ENCODE measurements at places on chromosomes 7 and 10. TPM values are rescaled to one million over a fixed set of nuclear protein-coding genes. Genes with fewer than 3 reads are reported as not detected.

ABCC2 gene
- 0.72 TPM for total RNA-seq

MYO1G gene
- 6.5 TPM for total RNA-seq

ALOX5 gene
- 19.3 TPM for total RNA-seq

CTNNA3 gene
- total RNA-seq: 32.7 TPM

UMAD1 gene
- 13.7 TPM for total RNA-seq

C10orf90 gene
- total RNA-seq: 3.6 TPM

CACUL1 gene
- total RNA-seq: 38.8 TPM

GRCh38 chr7:100211342-100211780 lies 8.4 kb upstream of the PVRIG start:
- DNase-seq: no peak

- DNase-seq: no peak
Measured at GRCh38 chr10:63677001-63677400, 155.8 kb downstream of the REEP3 start.

- DNase-seq: no peak
Measured at GRCh38 chr10:69838853-69839252, 37.1 kb downstream of the COL13A1 start.

GRCh38 chr10:74194999-74195398 lies 44.0 kb downstream of the ADK start:
- DNase-seq: peak; percentile 71

- DNase-seq: no peak
Measured at GRCh38 chr7:139431459-139431858, 52.0 kb downstream of the KLRG2 start.

DNA sequence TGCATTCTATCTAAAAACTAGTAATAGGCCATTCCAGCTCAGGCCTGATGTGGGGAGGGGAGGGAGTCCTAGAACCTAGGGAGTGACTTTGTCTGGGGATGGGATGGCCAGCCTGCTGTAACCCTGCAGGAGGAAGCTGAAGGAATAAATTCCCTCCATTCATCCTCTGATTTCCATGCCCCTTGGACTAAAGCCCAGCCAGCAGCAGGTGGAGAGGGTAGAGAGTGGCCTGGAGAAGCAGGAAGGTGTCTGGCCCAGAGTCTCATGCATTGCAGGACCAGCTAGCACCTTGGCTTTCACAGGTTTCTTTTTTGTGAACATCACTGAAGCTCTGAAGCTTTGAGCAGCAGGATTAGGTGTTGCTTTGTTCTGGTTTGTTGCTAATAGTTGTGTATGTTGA lies 32.8 kb upstream of the CDH23 start:
- DNase-seq: no peak

GRCh38 chr10:15223174-15223573 lies 54.7 kb upstream of the NMT2 start:
- no peak for DNase-seq

- DNase-seq: no peak
Measured at GRCh38 chr7:158530800-158531609, 56.6 kb downstream of the PTPRN2 start.

GRCh38 chr7:17501441-17502212 lies 203.2 kb downstream of the AHR start:
- DNase-seq: no peak

GRCh38 chr7:77351539-77352004 lies 64.6 kb downstream of the GSAP start:
- DNase-seq: no peak

GRCh38 chr7:127820732-127821085 lies 168.7 kb downstream of the SND1 start:
- DNase-seq: peak; percentile 82

DNA sequence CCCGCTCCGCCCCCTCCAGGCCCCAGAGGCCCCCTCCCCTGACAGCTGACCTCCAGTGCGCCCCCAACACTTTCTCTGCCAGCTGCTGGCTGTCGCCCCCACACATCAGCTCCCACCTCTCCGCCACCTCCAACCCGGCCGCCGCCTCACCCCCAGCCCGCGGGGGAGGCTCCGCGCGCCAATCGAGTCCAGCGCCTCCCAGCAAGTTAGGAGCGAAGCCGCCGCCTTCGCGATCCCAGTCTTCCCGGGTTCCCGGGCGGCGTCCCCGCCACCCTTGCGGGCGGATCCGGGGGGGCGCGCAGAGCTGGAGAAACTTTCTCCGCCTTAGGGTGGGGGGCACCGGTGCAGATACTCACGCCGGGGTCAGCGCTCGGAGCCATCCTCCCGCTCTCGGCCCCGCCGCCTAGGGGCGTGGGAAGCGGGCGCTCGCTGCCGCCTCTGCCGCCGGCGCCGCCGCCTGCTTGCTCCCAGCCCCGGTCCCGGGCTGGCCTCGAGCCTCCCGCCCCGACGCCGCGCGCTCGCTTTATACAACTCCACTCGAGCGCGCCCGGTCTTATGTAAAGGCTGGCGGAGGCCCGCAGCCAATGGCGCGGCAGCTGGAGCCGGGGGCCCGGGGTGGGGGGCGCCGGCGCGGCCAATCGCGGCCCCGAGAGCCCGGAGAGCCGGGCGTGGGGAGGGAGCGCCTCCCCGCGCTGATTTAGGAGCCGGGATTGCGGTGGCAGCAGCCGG lies at the start of gene CRTAC1:
Gene CRTAC1 (minus strand): TSS at position 529 of the 729 bp plus-strand sequence. CDS start 149 bp downstream, at position 380.
- DNase-seq: peak; percentile 72

GRCh38 chr7:17132726-17133125 lies 165.7 kb upstream of the AHR start:
- no peak for DNase-seq

DNA sequence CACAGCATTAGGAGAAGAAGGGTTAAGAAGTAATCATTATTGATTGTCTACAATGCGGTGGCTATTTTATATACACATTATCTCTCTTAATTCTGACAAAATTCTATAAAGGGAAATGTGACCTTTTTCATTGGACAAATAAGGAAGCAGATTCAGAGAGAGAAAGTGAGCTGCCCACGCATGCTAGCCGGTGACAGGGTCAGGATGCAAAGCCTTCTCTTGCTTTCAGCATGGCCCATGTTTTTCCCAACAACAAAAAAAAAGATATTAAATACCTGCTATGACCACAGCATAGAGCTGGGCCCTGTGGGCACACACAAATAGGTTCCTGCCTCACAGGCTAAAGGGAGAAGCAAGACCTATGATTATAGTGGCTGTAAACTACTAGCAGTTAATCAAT lies 66.8 kb downstream of the PPP1R3C start:
- DNase-seq: no peak

GRCh38 chr10:85454386-85454785 lies 912.2 kb downstream of the GRID1 start:
- DNase-seq: no peak

- no peak for DNase-seq
Measured at GRCh38 chr10:7547206-7547605, 119.6 kb downstream of the ITIH5 start.

- DNase-seq: no peak
Measured at GRCh38 chr7:149286811-149287400, 24.9 kb downstream of the ZNF783 start.

DNA sequence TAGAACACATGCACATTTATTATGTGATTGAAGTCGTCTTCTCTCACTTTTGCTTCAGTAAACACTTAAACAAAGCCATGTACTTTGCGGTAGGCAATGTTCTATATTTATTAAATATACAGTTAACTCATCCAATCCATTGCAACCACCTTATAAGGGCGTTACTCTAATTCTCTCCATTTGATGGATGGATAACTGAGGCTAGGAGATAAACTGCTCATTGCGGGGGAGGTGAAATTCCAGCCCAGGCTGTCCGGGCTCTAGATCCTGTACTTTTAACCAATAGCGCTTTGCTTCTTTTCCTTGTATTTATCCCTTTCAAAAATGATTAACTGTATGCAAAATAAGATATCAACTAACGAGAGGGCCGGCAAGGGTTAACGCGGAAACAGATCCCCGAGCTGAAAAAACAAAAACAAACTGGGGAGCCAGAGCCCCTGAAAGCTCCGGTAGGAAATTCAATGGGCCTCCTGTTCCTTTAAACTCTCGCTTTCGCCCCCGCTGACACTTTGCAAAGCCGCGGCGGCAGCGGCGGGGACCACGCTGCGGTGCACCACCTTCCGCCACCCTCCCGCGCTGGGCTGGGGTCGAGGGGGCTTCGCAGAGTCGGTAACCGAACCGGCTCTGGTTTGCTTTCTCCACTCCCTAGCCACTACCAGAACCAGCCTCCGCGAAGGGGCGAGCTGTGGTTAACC lies 1.0 kb upstream of the PLXDC2 start:
- DNase-seq: peak; percentile 47

DNA sequence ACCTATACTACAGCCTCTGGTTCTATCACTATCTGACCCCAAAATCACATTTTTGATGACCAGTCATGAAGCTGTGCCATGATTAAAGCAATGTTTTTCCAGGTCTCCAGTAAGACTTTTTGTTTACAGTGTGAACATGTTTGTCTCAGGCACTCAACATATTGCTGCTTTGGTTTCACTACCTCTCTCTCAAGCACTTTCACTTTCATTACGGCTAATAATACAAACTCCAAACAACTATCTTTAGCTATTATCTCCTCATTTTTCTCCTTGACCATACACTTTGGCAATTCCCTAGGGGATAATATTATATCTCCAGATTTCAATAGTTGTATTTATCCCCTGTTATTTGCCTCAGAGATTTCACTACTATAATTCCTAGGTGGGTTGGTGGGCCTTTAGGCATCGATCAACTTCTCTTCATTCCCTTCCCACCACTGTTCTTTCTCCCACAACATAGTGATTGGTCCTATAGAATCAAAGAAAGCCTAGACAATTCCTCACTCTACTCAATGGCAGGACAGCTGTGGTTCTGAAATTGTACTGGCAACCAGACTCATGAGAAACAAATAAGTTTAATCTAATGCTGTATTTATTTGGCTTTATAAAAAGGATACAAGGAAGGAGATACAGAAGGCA lies 261.4 kb upstream of the ZWINT start:
- no peak for DNase-seq

DNA sequence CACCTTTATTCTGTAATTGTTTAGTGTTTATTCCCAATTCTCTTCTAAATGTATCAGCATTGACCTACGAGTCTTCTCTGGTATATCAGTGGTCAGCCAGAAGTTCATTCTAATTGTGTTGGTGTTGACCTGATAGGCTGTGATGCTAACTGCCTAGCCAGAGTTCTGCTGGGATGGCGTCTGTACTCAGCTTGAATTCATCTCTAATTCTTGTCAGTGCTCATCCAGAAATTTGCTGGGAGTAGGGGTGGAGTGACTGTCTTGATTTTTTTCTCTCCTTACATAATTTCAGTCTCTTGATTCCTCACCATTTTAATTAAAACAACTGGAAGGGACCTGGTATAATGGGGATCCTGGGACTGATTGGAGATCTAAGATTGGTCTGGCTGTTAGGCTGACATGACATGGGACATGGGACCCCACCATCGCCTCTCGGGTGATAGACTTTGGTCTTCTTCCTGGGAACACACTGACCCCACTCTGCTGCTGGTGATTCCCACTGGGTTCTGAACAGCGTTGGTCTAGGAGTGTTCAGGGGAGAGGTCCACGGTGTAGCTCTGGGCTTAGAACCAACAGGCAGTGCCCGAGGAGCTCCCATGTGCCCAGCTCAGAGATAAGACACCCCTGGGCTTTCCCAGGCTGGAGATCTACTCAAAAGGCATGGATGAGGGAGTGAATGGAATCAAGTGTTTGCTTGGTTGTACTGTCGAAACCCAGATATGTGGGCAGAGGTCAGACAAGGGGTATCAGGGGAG lies 3.8 kb downstream of the NEURL1 start:
- no peak for DNase-seq

DNA sequence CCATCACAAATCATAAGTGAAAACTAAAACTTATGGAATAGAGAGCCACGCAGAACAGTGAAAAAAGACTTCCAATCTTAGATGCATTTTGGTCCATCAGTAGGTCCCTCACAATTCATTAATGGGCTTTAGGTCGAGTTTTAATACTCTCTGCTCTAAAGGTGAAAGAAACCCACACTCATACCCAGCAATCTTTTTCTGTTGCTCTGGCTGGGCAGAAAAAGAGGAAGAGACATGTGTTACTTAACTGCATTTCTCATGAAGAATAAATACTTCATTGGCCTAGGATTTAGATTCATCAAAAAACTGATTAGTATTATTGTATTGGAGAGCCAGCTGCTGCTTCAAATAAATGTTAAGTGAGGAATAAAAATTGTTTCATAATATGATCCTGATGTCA lies 645.7 kb downstream of the PHTF2 start:
- DNase-seq: no peak

- DNase-seq: peak; percentile 14
Measured at GRCh38 chr10:14724931-14725330, 49.8 kb downstream of the FAM107B start.

DNA sequence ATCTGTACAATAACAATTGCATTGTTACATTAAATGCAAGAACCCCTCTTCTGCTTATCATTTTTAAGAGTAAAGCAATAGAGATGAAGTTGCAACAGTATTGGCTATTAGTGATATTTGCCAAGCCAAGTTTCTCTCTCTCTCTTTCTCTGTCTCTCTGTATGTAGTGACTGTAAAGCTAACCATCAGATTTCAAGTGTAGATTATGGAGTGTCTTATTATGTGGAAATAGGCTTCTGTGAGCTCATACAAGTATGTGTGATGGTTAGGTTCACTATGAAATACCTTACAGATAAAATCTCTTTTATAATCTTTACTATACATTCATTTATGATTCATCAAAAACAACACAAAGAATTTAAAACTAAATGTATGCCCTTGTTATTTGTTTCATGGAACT lies 28.6 kb upstream of the NRP1 start:
- DNase-seq: no peak

- DNase-seq: peak; percentile 74
Measured at GRCh38 chr10:128576943-128577670, 450.9 kb upstream of the MKI67 start.

GRCh38 chr10:58662314-58662713 lies 149.6 kb downstream of the BICC1 start:
- peak; percentile 19 for DNase-seq

DNA sequence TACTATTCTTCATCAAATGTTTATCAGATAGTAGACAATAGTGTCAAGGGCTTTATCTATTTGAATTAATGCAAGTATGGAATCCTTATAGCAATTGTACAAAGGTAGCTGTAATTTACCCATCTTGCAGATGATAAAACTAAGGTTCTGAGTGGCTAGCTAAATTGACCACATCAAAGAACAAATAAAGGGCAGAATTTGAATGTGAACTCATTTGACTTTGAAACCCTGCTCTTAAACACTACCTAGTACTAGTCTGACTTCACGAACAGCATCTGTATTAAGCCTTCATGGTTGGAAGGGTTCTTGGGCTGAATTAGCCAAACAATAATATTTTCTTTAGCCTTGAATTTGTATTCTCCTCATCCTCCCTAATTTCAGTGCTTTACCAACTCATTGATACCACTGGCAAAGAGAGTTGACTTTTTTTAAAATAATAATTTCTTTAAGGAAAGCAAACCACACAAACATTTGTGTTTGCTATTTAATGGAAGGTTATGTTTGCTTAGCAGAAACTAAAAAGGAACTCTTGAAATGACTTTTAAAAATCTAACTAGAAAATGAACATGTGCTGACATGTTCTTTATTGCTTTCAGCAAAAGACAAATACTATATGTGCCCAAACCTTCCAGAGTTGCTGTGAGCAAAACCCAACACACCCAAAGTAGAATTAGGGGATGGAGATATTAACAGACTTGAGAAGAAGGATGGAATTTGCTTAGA lies 322.6 kb downstream of the RNLS start:
- DNase-seq: no peak
